ENCODE measurements at places on chromosomes 2 and 18.

GRCh38 chr2:40564184-40564583 lies 112.3 kb upstream of the SLC8A1 start:
- DNase-seq = no peak

GRCh38 chr18:13257361-13257980 lies 38.9 kb downstream of the LDLRAD4 start:
- no peak for DNase-seq

DNA sequence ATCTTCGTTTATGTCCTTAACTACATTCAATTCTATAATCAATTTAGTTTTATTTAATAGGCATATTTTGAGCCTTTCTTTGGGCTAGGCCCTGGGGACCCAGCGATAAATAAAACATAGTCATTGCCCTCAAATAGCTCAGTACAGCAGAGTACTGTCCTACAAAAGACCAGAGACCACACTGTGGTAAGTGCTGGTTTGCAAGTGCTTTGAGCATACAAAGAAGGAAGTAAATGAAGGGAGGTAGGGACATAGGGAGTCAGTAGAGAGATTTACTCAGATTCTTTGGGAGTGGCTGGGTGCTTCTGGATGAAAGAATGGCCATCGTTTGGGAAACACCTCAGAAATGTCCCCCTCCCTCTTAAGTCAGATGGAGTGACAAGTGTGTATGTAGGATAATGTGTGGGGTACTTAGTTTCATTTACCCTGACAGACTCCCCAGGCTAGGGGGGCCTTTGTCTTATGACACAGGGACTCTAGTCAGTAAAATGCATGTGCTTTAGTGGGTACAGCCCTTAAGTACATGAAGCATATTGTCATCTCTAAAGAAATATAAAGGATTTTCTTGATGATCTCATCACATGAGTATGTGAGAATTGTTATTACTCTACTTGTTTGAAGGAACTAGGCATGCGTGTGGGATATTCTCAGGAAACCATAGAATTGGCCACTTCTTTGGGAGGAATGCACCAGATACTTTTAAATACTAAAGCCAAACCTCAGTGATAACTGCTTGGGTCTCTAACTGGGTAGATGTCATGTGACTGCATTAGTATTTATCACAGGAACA lies 35.1 kb downstream of the MAPRE2 start:
- DNase-seq = no peak

DNA sequence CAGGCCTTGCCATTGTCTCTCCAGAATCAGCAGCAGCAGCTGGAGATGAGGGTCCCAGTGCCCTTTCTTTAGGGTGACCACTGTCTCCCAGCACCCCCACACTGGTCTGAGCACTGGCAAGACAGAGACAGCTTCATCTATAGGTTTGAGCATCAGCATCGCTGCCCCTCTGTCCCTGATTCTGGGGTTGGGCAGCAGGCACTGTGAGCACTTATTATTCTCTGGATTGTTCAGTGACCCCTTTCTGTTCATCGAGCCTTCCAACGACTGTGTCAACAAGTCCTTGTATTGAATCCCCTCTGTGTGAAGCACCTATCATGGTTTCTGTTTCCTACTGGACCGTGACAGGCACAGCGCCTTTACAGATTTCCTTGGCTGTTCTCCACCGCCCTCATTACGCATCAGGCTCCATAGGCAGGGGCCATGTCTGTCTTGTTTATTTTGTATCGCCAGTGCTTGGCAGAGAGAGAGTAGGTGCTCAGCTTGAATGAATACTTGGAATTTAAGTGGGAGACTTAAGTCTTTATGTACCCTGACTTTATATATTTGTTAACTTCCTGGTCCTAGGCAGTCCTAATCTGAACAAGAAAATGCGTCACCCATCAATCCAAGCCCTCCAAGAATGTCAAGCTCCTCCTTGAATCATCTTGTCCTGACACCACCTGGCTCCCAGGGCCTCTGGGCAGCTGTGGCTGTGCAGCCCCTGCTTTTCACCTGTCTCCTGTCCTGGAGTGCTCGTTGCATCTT lies 11.4 kb downstream of the MALL start:
- DNase-seq = no peak

DNA sequence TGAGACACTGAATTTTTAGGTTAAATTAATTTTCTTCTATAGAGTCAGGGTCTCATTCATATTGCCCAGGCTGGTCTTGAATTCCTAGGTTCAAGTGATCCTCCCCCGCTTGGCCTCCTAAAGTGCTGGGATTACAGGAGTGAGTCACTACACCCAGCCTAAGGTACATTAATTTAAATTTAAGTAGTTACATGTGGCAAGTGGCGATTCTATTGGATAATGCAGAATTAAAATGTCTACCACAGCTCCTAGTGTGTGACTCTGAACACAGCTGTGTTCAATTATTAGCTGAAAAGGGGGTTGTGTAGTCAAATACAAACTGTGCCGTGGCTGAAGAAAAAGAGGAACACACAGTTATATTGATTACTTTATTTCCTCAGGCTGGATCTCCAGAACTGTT lies 2.2 kb upstream of the CAD start:
- no peak for DNase-seq

DNA sequence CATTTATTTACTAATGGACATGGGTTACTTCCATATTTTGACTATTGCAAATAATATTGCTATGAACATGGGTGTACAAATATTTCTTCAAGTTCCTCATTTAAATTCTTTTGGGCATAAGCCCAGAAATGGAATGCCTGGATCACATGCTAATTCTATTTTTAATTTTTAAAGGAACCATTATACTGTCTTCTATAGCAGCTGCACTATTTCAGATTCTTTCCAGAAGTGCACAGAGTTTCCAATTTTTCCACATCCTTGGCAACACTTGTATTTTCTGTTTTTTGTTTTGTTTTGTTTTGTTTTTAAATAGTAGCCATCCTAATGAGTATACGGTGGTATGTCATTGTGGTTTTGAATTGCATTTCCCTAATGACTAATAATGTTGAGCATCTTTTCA lies 8.5 kb upstream of the RALBP1 start:
- no peak for DNase-seq

- DNase-seq = no peak
Measured at GRCh38 chr2:30559544-30560275, 112.7 kb downstream of the LCLAT1 start.

- DNase-seq = no peak
Measured at GRCh38 chr2:190864375-190864774, 16.2 kb upstream of the GLS start.

DNA sequence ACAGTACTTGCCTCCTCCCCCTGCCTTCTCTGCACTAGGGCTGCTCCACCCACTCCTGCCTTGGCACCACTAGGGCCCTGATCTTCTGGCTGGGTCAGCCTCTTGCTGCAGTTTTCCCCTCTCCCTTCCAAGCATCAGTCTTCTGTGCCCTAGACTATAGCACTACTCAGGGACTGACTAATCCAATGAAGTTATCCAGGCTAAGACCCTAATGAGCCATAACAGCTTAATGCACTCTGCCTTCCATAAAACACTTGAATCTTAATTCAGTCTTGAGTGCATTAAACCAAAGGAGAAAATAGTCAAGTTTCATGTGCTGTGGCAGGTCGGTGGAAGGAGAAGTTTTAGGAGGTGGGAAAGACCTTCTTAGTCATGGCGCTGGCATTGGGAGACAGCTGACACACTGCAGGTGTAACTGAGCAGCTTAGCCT lies 95.7 kb downstream of the BIN1 start:
- no peak for DNase-seq

- no peak for DNase-seq
Measured at GRCh38 chr18:415617-416612, 84.6 kb downstream of the COLEC12 start.

DNA sequence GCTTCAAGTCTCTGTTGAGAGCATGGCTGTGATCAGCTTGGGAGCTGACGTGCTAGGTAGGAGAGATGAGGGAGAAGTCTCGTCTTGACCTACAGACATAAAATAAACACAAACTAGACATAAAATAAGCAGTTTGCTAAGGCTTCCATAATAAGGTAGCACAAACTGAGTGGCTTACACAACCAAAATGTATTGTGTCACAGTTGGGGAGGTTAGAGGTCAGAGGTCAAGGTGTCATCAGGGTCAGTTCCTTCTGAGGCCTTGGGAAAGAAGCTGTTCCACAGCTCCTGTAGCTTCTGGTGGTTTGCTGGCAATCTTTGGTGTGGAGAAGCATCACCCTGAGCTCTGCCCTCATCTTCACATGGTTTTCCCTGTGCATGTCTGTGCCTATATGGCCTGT lies 20.2 kb downstream of the DAW1 start:
- DNase-seq = no peak

GRCh38 chr2:185790361-185790760 lies 51.8 kb downstream of the FSIP2 start:
- DNase-seq = no peak

Data from activated CD8-positive, alpha-beta memory T cell treated with anti-CD3 and anti-CD28 coated beads for 4 hours (primary cell).